Smooth muscle cell of the brain vasculature (primary cell): ENCODE measurements at places on chromosomes 12 and 14.

DNA sequence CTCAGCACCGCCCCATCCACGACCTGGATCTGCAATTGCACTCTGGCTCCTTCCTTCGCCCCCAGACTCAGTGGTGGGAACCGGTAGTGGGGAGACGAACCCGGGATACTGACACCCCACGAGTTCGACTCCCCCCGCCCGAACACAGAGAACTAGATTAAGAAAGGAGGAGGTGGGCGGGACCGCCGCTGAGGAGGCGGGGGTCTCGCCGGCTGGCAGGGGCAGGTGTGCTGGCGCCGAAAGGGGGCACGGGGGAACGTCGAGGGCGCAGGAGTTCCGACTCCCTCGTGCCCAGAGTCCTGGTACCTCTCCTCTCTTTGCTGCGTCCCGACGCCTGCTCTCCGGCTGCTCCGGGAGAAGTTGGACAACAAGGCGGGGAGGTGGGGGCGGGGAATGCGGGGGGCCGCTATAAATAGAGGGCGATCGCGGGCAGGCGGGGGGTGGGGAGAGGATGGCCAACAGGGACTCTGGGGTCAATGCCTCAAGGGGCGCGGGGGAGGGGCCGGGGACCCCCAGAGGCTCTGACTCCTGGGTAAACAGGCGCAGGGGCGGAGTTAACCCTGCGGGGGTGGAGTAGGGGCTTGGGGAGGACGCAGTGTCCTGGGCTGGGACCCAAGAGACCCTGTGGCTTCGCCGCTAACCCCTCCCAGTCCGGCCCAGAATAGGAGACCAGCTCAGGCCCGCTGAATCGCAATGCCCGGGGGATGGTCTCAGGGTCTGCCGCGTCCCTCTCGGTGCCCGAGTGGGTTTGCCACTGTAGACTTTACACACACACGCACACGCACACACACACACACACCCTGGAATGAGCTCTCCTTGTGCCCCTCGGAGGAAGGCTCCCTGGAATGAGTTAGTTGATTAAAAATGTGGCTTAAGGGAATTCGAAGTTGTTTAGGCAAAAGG, 761 bp upstream of the NDRG2 start:
- DNase-seq, result no peak

GRCh38 chr14:91349481-91350074, 68.0 kb downstream of the CCDC88C start:
- no peak for DNase-seq

DNA sequence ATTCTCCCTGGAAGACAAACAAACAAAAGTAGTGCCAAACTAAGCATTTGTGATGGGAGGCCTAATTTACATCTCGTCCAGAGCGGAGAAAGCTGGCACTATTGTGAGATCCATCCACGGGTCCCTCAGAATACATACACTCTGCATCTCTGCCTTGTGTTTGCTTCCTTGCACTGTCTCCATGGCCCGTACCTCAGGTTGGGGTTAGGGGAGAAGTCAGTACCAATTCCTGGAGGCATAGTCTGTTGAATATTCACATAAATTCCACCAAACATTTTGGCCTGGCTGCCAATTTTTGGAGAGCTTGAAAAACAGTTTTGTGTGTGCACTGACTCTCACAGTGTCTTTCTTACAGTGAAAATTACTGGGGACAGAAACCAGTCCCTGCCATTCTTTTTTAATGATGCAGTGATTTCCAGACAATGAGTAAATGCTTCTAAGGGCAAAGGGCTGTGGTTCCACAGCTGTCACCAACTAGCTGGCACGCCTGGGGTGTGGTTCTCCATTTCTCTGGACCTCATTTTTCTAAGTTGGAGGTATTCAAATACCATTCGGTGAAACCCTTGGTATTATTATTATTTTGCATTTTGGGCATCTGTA, 119.7 kb upstream of the HIF1A start:
- DNase-seq, result no peak

DNA sequence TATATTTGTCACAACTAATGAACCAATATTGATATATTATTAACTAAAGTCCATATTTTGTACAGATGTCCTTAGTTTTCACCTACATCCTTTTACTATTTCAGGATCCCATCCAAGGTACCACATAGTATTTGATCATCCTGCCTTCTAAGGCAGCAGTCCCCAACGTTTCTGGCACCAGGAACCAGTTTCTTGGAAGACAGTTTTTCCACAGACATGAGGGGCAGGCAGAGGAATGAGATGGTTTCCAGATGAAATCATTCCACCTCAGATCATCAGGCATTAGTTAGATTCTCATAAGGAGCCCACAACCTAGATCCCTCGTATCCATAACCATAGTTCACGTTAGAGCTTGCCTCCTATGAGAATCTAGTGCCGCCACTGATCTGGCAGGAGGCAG, 82.8 kb upstream of the BCL2L14 start:
- no peak for DNase-seq

DNA sequence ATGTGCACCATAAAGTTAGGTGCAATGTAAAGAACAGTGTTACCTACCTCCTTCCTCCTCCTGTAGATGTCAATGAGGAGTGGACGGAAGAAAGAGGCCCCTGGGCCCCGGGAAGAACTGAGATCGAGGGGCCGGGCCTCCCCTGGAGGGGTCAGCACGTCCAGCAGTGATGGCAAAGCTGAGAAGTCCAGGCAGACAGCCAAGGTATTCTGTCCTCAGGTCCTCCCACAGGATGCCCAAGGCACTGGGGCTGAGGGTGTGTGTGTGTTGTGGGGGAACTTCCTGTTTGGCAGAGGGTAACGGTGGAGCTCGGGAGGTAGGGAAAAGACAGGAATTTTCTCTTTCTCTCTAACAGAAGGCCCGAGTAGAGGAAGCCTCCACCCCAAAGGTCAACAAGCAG, 6.4 kb downstream of the ATN1 start:
- DNase-seq, result no peak

GRCh38 chr14:30500222-30500621, 58.7 kb upstream of the G2E3 start:
- DNase-seq, result no peak
